ENCODE measurements at places on chromosomes 4 and X. TPM values are rescaled to one million over a fixed set of nuclear protein-coding genes. Genes with fewer than 3 reads are reported as not detected.

GPC3 gene
- polyA plus RNA-seq: 0.43 TPM

GATA1 gene
- 0.03 TPM for polyA plus RNA-seq

TCEAL6 gene
- not detected for polyA plus RNA-seq

ADH1B gene
- polyA plus RNA-seq: 57.5 TPM

GAGE12H gene
- polyA plus RNA-seq: not detected

AMOT gene
- 9.5 TPM for polyA plus RNA-seq

MORC4 gene
- polyA plus RNA-seq: 2.1 TPM

GRCh38 chr4:102693861-102694260 is 66.9 kb downstream of the MANBA start:
- DNase-seq: no peak

GRCh38 chr4:52377563-52377962 is 281.5 kb downstream of the USP46 start:
- no peak for DNase-seq

DNA sequence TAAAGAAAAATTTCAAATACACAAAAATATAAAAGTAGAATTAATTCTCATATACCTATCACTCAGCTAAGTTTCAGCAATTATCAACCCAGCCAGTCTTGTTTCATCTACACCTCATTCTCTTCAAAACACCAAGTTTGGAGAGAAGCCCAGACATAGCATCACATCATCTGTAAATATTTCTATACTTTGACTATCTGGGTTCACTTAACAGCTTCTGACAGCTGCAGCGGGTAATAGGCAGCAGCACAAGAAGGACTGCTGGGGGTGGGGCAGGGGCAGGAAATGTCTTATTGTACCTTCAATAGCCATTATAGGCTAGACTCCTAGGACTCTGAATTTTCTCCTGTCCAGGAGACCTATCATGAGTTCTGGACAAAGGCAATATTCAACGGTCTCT is 54.1 kb downstream of the PHF8 start:
- no peak for DNase-seq

DNA sequence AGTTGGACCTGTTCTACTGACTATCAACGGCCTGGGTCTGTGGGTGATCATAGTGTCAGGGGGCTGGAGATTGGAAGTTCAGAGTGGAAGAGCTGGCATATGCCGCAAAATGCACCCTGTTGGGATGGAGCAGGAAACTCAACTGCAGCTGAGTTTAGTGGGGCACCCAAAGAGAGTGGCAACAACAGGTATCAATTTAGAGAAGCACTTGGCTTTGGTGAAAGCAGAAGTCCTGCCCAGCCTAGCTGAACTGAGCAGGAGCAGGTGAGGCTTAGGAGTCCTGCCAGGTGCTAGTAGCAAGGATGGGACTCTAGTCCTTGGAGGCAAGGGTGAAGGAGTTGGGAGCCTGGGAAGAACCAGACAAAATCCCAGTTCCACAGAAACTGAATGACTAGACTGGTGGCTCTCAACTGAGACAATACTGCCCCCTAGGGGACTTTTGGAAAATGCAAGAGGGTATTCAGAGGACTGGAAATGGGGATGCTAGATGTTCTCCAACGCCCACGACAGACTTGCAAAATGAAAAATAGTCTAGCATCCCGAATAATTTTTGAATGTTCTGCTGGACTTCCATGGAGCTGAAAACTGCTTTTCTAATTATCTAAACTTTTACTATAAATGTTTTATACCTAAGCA is 49.4 kb downstream of the RTL9 start:
- DNase-seq: no peak

GRCh38 chr4:89906777-89907521 is 12.3 kb downstream of the MMRN1 start:
- DNase-seq: no peak

- no peak for DNase-seq
These were observed 117.9 kb downstream of the MID1IP1 start for GRCh38 chrX:38919202-38919601.

DNA sequence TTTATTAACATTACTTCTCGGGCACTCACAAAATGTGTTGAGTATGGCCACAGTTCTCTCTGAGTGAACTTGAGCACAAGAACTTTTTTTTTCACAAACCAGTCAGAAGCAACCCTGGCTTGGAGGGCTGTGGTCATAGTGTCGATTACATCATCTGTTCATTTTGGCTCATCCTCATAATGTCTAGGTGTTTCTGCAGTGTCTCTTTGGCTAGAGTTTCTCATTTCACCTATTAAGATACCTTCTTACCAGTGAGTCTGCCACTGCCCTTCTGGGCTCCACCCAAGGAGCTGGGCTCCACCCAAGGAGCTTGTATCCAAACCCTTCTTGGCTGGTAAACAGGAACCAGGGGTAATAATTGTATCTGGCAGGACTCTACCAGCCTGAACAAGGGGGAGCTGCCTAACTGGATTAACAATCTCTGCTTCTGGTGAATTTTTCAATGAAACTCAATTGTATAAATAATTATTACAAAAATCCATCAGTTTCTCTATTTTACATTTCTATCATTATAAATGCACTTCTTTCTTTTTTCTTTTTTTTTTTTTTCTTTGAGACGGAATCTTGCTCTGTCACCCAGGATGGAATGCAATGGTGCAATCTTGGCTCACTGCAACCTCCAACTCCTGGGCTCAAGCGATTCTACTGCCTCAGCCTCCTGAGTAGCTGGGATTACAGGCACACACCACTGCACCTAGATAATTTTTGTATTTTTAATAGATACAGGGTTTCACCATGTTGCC is 667.7 kb upstream of the SLIT2 start:
- no peak for DNase-seq

DNA sequence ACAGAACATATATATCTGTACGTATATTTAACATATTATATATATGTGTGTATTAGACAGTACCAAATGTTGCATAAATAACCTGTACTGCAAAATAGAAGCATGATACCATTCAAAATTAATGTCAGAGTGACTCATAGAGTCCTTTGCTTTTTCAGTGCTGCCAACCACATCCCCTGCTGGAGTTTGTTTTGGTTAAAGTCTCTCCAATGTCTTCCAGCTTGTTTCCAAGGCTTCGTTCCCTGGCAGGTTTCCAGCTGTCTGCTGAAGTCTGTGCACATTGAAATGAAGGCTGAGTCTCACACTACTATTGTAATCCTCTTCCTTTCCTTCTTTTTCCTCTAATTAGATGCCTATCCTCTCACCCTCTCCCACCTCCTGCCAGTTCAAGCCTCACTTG is 14.9 kb downstream of the NRK start:
- DNase-seq: peak; percentile 35

DNA sequence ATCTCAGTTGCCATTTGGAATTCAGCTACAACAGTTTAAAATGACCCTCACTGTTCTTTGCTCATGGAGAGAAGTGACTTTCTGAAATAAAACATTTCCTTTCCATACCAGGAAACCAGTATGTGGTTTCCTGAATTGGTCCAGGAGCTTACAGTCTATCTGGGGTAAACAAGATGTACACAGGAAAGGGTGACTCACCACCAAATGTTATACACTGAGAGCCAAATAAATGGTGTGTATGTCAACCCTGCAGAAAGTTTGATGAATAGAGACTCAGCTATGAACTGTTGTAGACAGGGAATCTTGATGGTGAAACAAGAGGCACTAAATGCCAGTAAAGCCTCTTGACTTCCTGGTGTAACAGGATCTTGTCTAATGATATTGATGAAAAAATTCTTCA is 100.4 kb downstream of the HS6ST2 start:
- DNase-seq: no peak
